ENCODE measurements at places on chromosomes 2 and 18. TPM values are rescaled to one million over a fixed set of nuclear protein-coding genes. Genes with fewer than 3 reads are reported as not detected.

DNA sequence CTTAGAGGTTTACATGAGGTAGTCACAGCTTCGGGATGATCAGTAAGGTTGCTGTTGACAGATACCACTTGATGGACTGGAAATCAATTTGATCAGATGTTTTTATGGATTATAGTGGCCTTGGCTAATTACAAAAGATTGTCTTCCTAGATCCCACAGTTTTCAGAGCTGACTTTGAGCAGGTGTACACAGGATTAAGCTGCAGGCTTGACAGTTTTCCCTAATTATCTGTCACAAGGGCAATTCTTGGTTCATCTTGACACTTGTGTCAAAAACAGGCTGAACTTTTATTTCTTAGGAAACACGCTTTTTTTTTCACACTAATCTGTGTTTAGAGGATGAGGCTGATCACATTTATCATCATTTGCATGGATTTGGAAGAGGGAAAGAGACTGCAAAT, 824.0 kb upstream of the PIK3C3 start:
- DNase-seq = no peak

DNA sequence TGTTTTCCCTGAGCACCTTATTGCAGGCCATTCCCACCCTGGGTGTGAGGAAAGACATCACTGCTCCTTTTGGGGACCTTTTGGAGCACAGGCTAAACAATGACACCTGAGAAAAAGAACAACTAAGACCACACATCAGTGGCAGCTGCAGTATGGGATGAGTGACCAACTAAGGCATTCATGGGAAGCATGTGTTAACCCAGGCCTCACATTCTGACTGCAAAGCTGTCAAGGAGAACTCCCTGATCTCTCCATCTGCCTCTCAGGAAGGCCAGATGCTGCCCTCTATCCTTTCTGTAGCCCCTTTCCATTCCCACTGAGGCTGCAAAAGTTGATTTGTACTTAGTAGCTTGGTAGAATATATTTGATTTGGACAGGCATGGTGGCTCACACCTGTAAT, 277.7 kb upstream of the FBXO11 start:
- no peak for DNase-seq

The CACNB4 gene
- 18.2 TPM for total RNA-seq

DNA sequence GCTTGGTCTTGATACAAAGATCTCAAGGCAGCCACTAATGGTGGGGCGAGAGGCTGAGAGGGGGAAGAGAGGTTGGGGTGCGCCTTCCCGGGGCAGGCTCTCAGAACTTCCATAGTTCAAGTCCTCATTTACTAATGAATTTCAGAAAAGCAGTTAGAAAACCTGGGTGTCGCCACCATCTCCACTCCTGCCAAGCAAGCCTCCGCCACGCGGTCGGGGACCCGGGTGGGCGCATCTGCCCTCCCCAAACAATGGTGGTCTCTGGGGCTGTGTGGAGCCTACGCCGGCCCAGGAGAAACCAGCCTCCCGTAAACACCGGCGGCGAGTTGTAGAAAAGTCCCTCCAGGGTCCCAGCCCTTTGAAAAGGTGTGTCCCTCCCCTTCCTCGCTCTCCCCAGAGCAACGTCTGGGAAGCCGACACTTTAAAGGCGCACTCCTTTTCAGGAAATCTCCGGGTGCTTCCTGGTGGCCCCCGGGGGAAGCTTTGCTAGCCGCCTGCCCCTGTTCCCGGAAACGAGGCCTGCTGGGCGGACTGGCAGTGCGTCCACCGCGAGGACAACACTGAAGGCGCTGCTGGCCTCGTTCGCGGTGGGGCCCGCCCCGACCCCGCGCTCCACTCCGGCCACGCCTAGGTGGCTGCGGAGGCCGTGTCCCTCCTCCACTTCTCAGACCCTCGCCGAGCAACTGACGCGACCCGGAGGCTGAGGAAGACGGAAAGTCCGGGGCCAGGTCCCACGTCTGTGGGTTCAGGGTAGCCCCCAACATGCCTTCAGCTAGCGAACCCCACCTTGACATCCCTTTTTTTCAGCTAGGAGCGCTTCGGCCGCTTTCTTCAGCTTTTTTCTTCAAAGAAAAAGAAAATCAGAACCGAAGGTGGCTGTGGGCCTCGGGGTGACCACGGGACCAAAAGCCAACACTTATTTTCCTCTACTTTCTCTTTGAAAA, 16.8 kb downstream of the EVX2 start:
- no peak for DNase-seq

- DNase-seq = no peak
Measured at GRCh38 chr2:79564065-79564464, 51.2 kb downstream of the CTNNA2 start.

The RGPD8 gene
- 6.5 TPM for total RNA-seq

The GPR55 gene
- 30.1 TPM for total RNA-seq

The ST8SIA3 gene
- not detected for total RNA-seq

DNA sequence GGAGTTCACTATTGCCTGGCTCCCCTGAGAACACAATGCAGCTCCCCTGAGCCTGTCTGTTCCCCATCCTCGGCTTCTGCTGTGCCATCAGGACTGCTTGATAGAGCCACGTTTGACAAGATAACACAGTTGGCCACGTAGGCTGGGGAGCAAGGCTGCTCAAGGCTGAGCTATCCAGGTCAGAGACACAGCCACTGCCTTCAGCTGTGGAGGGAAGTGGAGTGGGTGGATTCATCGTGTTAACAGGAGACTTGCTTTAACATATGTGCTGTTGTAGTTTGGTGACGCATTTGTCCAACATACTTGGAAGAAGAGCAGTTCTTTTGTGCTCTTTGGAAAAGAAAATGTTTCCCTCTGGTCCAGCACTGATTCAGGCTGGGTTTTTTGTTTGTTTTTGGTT, 68.8 kb downstream of the WDSUB1 start:
- DNase-seq = no peak

DNA sequence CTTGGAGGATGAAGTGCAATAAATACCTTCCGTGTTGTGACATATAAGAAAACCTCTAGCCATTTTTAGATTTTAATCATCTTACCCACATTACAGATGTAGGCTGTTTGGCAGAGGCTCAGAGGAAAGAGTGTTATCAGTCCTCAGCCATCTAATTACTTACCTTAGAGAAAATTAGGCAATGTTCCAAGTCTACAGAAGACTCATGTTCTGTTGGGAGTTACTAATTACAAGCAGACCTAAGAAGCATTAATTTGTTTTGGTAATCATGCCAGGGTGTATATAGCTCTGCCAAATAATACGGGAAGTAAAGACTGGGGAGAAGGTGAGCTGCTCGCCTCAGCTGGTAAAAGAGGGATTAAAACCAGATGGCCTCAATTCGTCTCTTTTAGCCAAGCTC, 125.8 kb upstream of the PGAP1 start:
- DNase-seq = no peak

- peak; percentile 92 for DNase-seq
Measured at GRCh38 chr2:25586726-25587144, 86.6 kb downstream of the DTNB start.

- no peak for DNase-seq
Measured at GRCh38 chr2:47373747-47374146, 29.2 kb upstream of the MSH2 start.

GRCh38 chr2:85765081-85765731, 11.4 kb downstream of the ATOH8 start:
- DNase-seq = no peak

GRCh38 chr2:226002438-226002837, 602.9 kb downstream of the NYAP2 start:
- no peak for DNase-seq

DNA sequence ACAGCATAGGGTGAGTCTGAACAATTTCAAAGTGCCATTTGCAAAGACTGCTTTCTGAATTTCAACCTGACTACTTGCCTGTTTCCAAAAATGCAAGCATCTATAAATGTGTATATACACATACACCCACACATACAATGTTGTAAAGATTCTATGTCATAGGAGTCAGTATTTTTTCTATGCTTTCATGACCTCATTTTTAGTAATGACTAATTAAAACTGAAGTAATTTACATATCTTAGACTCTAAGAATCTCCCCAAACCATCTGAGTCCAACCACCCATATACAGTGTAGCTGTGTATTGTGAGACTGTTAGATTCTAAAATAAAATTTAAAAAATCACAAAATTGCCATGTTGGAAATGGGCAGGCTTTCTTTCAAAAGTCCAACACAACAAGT, 162.0 kb upstream of the STK17B start:
- no peak for DNase-seq

DNA sequence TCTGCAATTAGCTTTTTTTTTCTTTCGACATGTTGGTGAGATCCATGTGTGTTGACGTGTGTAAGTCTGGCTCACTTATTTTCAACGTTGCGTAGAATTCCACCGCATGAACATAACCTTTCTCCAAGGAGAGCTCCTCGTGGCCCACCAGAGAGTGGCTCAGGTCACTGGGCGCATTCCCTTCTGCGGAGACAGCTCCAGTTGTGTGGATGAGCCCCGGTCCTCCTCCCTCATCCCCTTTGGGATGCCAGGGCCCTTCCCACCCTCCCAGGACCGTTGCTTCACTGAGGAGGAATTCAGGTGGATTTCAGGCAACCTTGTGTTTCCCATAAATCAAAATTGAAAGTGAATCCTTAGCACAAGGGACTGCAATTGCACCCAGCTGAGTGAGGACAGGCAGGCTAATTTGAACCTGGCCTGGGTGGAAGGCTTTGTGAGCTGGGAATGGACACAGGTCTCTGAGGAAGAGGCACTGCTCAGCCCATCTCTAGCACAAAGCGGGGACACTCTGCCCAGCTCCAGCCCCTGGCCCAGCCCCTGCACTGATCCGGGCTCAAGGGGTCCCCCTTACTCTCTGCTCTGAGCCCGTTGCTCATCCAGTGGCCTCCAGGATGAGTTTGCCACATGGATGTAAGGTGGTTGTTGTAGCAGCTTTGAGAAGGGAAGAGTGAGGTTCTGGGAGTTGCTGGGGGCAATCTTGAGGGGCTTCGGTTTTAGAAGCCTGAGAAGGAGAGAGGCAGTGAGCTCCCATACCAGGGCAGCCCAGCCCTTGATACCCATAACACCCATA, 57.8 kb upstream of the HAAO start:
- no peak for DNase-seq

GRCh38 chr2:58398406-58398805, 157.3 kb upstream of the FANCL start:
- DNase-seq = no peak

GRCh38 chr2:23220513-23221094, 164.4 kb upstream of the KLHL29 start:
- DNase-seq = no peak
